ENCODE measurements at places on chromosomes 12 and 14.

DNA sequence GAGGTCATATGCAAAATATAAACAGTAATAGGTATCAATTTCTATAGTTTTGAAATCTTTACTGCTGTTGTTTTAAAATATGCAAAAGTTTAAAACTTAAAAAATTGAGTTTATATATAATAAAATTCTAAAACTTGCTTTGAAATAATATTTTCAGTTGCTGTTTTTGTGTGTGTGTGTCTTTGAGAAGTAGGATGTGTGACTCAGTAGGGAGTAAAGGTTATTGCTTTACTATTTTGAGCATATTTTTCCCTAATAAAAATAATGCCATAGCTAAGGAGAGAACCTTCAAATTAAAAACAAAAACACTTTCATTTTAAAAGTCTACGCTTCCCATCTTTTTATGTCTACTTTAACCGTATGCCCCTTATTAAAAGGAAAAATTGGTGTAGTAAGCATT is 238.1 kb downstream of the FBXL14 start:
- H3K36me3 ChIP-seq, result no peaks in the 10 kb centered on the region
- no peaks in the 10 kb centered on the region for H3K27me3 ChIP-seq
- no peak overlapping the region for H3K4me3 ChIP-seq

- no peak overlapping the region for H3K27ac ChIP-seq
- H3K36me3 ChIP-seq, result no peaks in the 10 kb centered on the region
- H3K27me3 ChIP-seq, result no peaks in the 10 kb centered on the region
- no peaks in the 10 kb centered on the region for H3K4me1 ChIP-seq
Measured at GRCh38 chr12:58090685-58091084, 149.3 kb downstream of the ATP23 start.

- H3K27ac ChIP-seq, result no peak within 1 kb of the TSS
- peaks cover 10% of the 10 kb centered on the region for H3K4me1 ChIP-seq
- no peaks in the 10 kb centered on the region for H3K36me3 ChIP-seq
- DNase-seq, result no peak
- no peak within 1 kb of the TSS for H3K4me3 ChIP-seq
Measured at GRCh38 chr12:53972722-53973235, at the start of gene HOXC11. HOXC11 (plus strand) TSS chr12:53973126; CDS start chr12:53973242, 116 bp downstream.

DNA sequence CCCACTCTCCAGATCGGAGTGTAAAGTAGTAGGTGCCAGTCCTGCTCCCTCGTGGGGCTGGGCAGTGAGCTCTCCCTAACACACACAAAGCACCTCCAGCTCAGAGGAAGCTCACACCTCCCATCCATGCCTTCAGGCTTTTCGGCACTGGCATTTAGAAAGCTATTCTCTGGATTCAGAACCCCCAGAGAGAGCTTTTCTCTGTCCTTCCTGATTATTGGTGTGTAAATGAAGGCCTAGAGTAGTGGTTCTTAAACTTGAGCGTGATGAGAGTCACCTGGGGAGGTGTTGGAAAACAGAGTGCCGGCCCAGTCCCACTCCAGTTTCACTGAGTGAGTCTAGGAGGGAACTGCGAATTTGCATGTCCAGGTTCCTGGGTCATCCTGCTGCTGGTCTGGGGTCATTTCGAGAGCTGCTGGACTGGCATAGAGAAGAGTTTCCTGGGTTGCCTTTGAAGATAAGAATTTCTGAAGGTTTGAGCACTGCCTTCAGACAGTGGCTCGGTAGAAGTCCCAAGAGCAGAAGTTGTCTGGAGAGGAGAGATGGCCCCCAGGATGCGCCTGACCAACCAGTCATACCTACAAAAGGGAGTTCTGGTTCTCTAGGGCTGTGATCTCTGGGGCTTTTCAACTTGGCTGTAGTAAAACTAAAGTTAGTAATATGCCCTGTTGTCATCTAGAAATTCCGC is 15.1 kb downstream of the CD9 start:
- peaks cover 10% of the 10 kb centered on the region for H3K36me3 ChIP-seq
- H3K27me3 ChIP-seq, result no peaks in the 10 kb centered on the region
- H3K27ac ChIP-seq, result peak overlapping the region; percentile 82
- peaks cover 2% of the 10 kb centered on the region for H3K4me1 ChIP-seq
- no peak overlapping the region for H3K4me3 ChIP-seq

GRCh38 chr12:117118838-117119591 is 19.8 kb upstream of the TESC start:
- H3K27ac ChIP-seq, result no peak overlapping the region
- H3K4me1 ChIP-seq, result no peaks in the 10 kb centered on the region
- no peak for DNase-seq
- H3K27me3 ChIP-seq, result no peaks in the 10 kb centered on the region
- no peak overlapping the region for H3K4me3 ChIP-seq

- H3K4me3 ChIP-seq, result no peak overlapping the region
- H3K27ac ChIP-seq, result no peak overlapping the region
- H3K4me1 ChIP-seq, result no peaks in the 10 kb centered on the region
- H3K27me3 ChIP-seq, result no peaks in the 10 kb centered on the region
- DNase-seq, result no peak
- no peaks in the 10 kb centered on the region for H3K36me3 ChIP-seq
Measured at GRCh38 chr12:124774054-124774461, 89.6 kb downstream of the SCARB1 start.

- H3K4me3 ChIP-seq, result no peak overlapping the region
- no peak overlapping the region for H3K27ac ChIP-seq
- no peak for DNase-seq
- H3K4me1 ChIP-seq, result no peaks in the 10 kb centered on the region
Measured at GRCh38 chr14:97361181-97361580, 564.0 kb downstream of the VRK1 start.

GRCh38 chr12:84247931-84248330 is 664.7 kb downstream of the SLC6A15 start:
- no peak overlapping the region for H3K4me3 ChIP-seq
- H3K27ac ChIP-seq, result no peak overlapping the region
- no peaks in the 10 kb centered on the region for H3K27me3 ChIP-seq
- DNase-seq, result no peak
- no peaks in the 10 kb centered on the region for H3K36me3 ChIP-seq

DNA sequence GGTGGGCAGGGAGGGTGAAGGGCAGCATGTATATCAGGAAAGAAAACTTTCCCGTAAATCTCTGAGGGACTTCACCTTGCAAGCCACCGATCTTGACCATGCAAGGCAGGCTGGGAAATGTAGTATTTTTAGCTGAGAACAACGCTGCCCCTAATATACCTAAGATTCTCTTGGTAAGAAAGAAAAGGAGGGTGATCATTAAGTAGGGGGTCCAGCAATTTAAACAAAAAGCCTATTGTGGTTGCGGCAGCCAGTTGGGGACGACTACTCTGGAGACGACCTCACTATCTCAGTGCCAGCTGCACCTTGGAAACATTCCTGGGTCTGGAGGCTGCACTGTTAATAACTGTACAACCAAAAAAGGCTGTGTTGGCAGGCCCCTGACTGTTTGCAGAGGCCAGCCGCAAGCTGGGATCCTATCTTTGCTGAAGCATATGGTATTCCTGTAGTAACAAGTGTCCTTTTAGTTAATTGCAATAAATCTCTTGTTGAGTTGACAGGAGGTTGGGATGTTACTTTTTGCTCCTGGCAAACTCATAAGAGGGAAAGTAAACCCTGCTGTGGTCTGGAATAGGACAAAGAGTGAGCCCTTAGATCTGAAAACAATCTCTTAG is 6.4 kb downstream of the APOLD1 start:
- H3K27ac ChIP-seq, result no peak overlapping the region
- H3K4me1 ChIP-seq, result peaks cover 10% of the 10 kb centered on the region
- H3K4me3 ChIP-seq, result no peak overlapping the region
- peak; percentile 31 for DNase-seq
- no peaks in the 10 kb centered on the region for H3K36me3 ChIP-seq

GRCh38 chr14:65847075-65847847 is 434.7 kb downstream of the FUT8 start:
- DNase-seq, result no peak
- no peak overlapping the region for H3K27ac ChIP-seq
- H3K4me3 ChIP-seq, result no peak overlapping the region
- H3K27me3 ChIP-seq, result no peaks in the 10 kb centered on the region
- no peaks in the 10 kb centered on the region for H3K36me3 ChIP-seq

DNA sequence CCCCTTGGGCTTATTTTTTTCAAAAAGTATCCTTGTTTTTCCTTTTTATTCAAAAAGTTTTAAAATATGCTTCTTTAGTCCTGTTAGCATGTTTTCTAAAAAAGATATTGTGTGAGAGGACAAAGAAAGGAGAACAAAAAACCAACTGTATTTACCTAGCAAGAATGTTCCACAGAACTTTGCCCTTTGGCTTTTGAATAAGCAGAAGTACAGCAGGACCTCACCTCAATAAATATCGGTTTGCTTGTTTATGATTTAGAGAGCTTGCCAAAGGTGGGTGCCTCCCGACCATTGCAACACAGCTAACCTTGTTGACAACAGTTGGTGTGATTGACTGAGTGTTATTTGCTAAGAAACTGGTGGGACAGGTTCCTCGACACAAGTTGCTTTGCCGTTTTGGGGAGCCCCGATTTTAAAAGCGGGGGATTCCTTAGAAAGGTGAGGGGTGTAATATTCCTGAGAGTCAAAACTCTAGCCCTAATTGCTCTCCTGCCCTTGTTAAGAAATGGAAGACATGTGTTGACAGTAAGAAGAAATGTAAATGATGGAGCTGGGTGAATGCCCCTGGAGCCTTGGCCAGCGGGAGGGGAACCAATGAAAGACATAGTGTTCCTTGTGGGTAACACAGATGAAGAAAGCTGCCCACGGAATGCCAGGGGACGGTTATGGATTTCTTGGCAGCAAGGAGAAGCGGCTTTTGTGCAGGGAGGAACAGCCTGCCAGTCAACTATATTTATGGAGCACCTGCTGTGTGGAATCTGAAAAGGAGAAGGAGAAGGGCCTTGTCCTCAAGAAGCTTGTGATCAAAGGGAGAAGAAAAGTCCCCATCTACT is 13.7 kb downstream of the MYBPC1 start:
- H3K27ac ChIP-seq, result no peak overlapping the region
- no peaks in the 10 kb centered on the region for H3K4me1 ChIP-seq
- no peak overlapping the region for H3K4me3 ChIP-seq

- H3K36me3 ChIP-seq, result no peaks in the 10 kb centered on the region
- H3K27ac ChIP-seq, result no peak overlapping the region
- H3K4me3 ChIP-seq, result no peak overlapping the region
- peaks cover 9% of the 10 kb centered on the region for H3K4me1 ChIP-seq
- no peak for DNase-seq
Measured at GRCh38 chr12:6698352-6699046, 2.1 kb downstream of the PIANP start.

GRCh38 chr14:104442107-104442551 is 137.4 kb upstream of the C14orf180 start:
- H3K27me3 ChIP-seq, result peaks cover 3% of the 10 kb centered on the region
- DNase-seq, result no peak
- H3K4me3 ChIP-seq, result no peak overlapping the region
- H3K4me1 ChIP-seq, result no peaks in the 10 kb centered on the region
- H3K27ac ChIP-seq, result no peak overlapping the region
- no peaks in the 10 kb centered on the region for H3K36me3 ChIP-seq

- no peaks in the 10 kb centered on the region for H3K27me3 ChIP-seq
- H3K27ac ChIP-seq, result no peak overlapping the region
- DNase-seq, result no peak
- H3K4me3 ChIP-seq, result no peak overlapping the region
- no peaks in the 10 kb centered on the region for H3K4me1 ChIP-seq
Measured at GRCh38 chr12:17030338-17030737, 424.4 kb upstream of the LMO3 start.

DNA sequence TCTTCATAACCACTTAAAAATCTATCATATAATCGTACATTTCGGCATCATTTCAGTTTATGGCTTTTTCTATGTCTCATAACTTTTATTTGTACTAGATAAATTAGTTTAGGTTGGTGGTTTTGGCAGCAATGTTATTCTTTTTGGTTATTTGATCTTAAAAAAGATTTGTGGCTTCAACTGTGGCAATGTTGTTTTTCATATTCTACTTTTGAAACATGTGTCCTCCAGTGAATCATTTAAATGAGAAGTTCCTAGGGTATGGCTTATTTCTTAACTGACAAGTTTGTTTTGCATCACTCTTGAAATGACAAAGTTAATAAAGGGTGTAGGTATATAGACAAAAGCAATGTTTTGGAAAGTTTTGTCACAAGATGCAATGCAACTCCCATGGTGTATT is 11.1 kb upstream of the KITLG start:
- H3K27me3 ChIP-seq, result no peaks in the 10 kb centered on the region
- no peak overlapping the region for H3K27ac ChIP-seq
- DNase-seq, result no peak
- H3K4me3 ChIP-seq, result no peak overlapping the region

- DNase-seq, result no peak
- no peaks in the 10 kb centered on the region for H3K27me3 ChIP-seq
- H3K36me3 ChIP-seq, result no peaks in the 10 kb centered on the region
- H3K4me1 ChIP-seq, result peaks cover 11% of the 10 kb centered on the region
- H3K4me3 ChIP-seq, result no peak overlapping the region
Measured at GRCh38 chr14:85054178-85054577, 475.8 kb upstream of the FLRT2 start.

DNA sequence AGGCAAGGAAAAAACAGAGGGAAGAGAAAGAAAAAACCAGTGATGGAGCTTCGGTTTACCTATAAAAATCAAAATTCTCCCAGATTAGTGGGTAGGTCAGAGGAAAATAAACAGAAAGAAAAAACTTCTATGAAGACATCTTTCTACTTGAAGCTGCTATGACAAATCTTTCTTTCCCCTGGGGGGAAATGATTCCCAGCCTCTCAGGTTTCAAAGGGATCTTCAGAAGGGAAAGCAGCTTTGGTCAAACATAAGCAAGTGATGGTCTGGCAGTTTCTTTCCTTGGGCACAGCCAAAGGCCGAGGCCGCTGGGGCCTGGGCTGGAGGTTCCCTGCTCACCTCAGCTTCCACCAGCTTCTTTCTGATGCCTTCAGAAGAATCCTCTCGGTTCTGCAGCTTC is 104.5 kb downstream of the PRKAB1 start:
- no peaks in the 10 kb centered on the region for H3K36me3 ChIP-seq
- no peak overlapping the region for H3K27ac ChIP-seq
- H3K4me1 ChIP-seq, result no peaks in the 10 kb centered on the region
- DNase-seq, result no peak

GRCh38 chr14:65299826-65300225 is 112.7 kb upstream of the FUT8 start:
- no peaks in the 10 kb centered on the region for H3K4me1 ChIP-seq
- DNase-seq, result peak; percentile 34
- H3K27me3 ChIP-seq, result no peaks in the 10 kb centered on the region
- H3K4me3 ChIP-seq, result no peak overlapping the region
- no peak overlapping the region for H3K27ac ChIP-seq

DNA sequence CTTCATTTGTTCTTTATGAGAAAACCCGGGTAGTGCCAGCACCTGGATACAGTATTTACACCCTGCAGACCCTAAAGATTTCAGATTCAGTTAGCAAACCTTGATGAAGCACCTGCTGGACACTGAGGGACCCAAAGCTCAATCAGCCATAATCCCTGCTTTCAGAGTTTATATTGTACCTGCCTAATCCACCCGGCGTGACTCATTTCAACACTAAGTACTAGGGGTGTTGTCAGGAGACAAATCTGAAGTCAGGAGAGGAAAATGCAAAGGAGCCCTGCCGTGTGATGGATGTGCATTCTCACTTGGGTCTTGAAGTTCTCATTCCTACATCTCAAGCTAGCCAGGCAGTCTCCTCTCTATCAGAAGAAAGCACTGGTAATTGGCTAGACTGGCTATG is 176.7 kb upstream of the BCL2L14 start:
- H3K4me1 ChIP-seq, result peaks cover 5% of the 10 kb centered on the region
- peaks cover 17% of the 10 kb centered on the region for H3K36me3 ChIP-seq
- H3K4me3 ChIP-seq, result no peak overlapping the region
- no peaks in the 10 kb centered on the region for H3K27me3 ChIP-seq
- no peak overlapping the region for H3K27ac ChIP-seq

- H3K36me3 ChIP-seq, result no peaks in the 10 kb centered on the region
- no peak for DNase-seq
- no peaks in the 10 kb centered on the region for H3K27me3 ChIP-seq
- no peak overlapping the region for H3K4me3 ChIP-seq
Measured at GRCh38 chr14:94584591-94585280, 3.5 kb downstream of the SERPINA5 start.

GRCh38 chr12:51403681-51404136 is 12.5 kb upstream of the GALNT6 start:
- no peak for DNase-seq
- no peaks in the 10 kb centered on the region for H3K27me3 ChIP-seq

All from lung (tissue), 17 donors.